A549 treated with ZK216348 at 1 μM for 4 hours (cell line): ENCODE measurements at places on chromosomes 1 and 21. TPM values are rescaled to one million over a fixed set of nuclear protein-coding genes. Genes with fewer than 3 reads are reported as not detected.

Gene LCE1D
- not detected in 5 replicates for total RNA-seq

Gene ERICH3
- total RNA-seq = not detected in 5 replicates

Gene KCNK1
- total RNA-seq = 17.2 to 21.4 TPM (median 18.8 TPM) in 5 replicates

Gene TMEM51
- total RNA-seq = 29.9 to 38.0 TPM (median 35.7 TPM) in 5 replicates

Gene EVA1C
- total RNA-seq = 44.3 to 60.3 TPM (median 49.2 TPM) in 5 replicates
